ELR (cell line): ENCODE measurements at places on chromosomes 6 and 20.
A peak's percentile ranks its signal among the peaks of the same experiment; 100 is the strongest.

- no peak for DNase-seq
Observed at GRCh38 chr6:167305796-167306195, 14.7 kb downstream of the UNC93A start.

DNA sequence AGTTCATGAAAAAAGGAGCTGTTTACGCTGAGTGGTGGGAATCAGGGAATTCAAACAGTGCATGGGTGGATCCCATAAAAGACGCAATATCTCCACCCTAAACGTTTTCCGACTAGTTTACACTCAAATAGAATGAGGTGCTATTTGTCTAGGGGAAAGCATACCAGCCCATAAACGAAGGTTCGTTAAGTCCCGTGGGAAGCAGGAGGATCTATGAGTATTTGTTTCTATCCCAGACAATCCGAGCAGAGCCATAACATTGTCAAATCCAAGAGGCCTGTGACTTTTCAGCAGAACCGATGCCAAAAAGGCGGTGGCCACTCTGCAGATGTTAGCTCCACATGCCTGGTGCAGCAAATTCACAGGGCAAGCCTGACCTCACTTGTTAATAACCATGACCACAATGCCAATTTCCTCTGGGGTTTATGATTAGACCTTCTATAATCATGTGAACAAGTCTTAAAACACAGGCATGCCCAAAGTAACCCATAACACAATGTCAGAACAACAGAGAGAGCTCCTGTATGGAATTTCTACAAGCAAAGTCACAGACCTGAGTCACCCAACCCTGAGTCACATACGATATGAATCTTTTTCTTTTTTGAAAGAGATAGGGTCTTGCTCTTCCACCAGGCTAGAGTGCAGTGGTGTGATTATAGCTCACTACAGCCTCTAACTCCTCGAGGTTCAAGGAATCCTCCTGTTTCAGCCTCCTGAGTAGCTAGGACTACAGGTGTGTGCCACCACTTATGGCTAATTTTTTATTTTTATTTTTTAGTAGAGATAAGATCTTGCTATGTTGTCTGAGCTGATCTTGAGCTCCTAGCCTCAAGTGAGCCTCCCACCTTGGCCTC is 123.3 kb downstream of the KIF13A start:
- peak; percentile 98 for DNase-seq

DNA sequence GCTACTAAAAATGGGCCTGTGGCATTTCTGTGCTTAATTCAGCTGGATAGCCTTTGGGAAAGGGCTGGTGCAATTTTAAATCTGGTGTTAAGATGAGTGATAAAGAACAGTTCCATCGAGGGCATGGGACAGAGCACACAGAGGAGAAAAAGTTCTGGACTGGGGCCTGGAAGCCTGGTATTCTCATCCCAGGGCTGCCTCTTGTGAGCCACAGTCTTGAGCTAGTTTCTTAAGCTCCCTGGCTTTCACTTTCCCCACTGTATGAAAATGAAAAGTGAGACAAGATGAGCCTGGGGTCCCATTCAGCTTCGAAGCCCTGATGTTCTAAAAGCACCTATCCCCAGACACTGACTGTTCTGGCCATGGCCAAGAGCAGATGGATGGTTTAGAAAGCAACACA is 14.3 kb upstream of the LAMA4 start:
- DNase-seq, result no peak

- DNase-seq, result peak; percentile 70
Observed at GRCh38 chr6:83221889-83222479, 28.8 kb downstream of the RWDD2A start.

DNA sequence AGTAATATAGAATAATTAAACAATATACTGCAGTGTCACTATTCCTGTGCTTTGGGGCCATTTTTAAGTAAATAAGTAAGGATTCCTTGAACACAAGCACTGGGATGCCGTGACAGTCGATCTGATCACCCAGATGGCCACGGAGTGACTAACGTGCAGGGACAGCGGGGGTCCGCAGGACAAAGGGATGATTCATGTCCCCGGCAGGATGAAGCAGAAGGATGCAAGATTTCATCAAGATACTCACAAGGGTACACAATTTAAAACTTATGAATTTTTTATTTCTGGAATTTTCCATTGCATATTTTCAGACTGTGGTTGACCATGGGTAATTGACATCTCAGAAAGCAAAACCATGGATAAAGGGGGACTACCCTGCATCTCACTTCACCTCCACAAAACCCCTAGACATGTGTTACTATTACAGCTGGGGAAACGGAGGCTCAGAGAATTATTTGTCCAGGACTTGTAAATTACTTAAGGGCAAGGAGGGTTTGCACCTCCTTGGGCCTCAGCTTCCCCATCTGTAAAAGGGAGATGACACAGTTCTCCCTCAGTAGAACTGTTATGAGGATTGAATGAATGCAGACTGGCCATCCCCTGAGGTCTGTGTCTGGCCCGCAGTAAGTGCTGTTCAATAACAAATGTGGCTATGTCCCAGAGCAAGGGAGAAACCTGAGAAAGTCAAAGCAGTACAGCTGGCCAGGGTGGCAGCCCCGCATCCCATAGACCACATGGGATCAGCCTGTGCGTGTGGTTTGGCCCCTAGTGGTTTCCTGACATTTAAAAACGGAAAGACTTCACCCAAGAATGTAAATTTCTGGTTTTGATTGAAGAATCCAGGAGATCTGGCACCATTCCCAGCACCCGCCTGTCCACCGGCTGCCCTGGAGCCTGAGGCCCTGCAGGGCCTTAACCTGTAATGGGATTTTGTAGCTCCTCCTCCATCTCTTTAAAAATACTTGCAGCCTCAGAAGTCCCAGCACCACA is 235.5 kb downstream of the BMP7 start:
- DNase-seq, result peak; percentile 98

- DNase-seq, result no peak
Observed at GRCh38 chr6:133957227-133957626, 4.2 kb downstream of the TBPL1 start.

GRCh38 chr20:2604506-2604835 is 48.0 kb upstream of the NOP56 start:
- no peak for DNase-seq

GRCh38 chr6:50112981-50113857 is 63.5 kb upstream of the DEFB112 start:
- DNase-seq, result no peak

GRCh38 chr20:4722571-4722970 is 862 bp downstream of the PRND start:
- DNase-seq, result no peak

GRCh38 chr20:32970115-32970972 is 33.9 kb downstream of the SUN5 start:
- no peak for DNase-seq

DNA sequence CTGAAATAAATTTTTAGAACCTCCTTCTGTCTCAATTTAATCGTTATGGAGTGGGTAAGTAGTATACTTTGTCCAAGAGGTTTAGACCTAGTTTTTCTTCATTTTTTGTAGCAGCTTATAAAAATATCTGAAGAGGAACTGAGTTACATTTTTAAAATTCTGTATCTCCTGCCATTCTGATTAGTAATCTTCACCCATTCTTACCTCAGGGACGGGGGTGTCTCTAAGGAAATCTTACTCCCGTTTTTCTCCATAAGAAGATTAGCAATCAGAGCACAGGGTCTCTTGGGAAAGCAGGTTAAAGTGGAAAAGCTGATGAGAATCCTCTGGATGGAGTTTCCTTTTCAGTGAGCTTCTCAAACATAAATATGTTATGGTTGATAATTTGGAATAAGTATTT is 259.3 kb upstream of the FAM83B start:
- DNase-seq, result no peak

GRCh38 chr20:40865095-40865494 is 163.5 kb upstream of the TOP1 start:
- no peak for DNase-seq

DNA sequence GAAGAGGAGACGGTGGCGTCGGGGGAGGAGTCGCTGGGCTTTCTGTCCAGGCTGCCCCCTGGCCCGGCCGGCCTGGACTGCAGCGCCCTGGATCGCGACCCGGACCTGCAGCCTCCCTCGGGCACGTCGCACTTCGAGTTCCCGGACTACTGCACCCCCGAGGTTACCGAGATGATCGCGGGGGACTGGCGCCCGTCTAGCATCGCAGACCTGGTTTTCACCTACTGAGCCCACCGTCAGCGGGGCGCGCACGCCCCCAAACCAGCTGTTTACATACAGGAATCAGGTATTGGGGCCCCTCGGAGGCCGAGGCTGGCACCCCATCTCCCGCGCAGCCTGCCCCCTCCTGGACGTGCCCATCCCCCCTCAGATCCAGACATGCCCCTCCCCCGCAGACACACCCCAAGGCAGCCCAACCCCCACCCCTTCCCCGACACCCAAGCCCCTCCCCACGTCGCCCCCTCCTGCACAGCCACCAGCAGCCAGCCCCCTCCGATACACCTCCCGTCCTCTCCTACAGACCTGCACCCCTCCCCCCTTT is 1.4 kb downstream of the SOX12 start:
- DNase-seq, result peak; percentile 57

DNA sequence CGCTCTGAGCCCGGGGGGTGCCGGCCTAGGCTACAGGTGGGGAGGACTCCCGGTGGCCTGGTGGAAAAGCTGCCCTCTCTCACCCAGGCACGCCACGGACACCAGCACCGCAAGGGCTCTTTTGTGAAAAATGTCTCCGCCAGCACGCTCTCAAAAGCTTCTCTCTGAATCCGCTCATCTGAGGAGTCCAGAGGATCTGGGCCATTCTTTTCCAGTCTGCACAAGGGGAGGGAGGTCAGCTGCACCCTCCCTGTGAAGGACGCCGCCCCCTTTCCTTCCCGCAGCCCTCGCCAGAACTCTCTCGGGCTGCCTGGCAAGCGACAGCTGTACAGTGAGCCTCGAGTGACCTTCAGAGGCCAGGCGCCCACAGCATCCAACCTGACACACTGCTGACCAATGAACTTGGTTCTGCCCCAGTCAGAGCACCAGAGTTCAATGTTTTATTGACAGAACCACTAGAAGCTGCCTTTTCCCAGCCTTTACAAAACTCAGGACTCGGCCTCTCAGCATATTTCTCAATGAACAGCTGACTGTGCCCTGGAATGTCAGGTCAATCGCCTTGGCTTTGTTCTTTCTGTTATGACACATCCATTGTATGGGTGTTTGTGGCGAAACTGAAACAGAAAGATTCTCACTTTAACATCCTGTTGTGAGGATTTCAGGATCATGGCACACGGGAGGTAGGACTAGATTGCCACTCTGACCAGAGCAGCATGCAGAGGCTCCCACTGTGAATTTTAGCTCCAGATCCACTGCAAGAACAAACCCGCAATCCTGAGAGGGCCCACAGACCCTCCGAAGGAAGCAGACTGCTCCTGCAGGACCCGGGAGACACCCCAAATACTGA is 26.7 kb downstream of the SERPINB9 start:
- DNase-seq, result peak; percentile 95

DNA sequence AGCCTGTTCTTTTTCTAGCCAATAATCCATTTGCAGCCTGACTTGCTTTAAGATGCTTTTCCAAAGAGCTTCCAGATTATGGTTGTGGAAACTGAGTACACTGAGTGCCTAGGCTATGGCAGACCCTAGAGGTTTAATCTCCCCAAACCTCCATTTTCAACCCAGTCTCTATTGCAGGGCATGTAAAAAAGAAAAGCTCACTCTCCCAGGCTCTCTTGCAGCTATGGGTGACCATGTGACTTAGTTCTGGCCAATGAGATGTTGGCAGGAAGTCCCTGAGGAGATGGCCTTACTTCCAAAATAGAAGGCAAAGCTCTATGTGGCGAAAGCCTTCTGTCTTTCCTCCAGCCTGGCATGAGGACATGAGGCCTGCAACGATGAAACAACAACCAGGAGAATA is 3.8 kb downstream of the PDRG1 start:
- no peak for DNase-seq

DNA sequence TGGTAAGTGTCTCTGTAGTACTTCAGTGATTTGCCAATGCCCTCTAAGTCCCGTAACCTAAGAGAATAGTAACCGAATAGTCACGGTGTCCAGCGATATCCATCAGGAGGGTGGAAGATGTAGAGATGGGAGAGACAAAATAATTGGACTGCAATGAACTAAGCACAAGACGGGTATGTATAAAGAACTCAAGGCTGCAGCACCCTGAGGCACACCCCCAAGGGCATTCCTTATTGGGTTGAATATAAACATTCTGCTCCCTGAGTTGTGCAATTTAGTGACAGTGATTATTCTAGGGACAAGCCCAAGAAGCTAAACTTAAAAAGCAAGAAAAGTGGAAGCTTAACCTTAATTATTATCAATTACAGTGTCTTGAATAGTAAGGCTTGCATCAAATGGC is 14.6 kb downstream of the DST start:
- DNase-seq, result no peak

- DNase-seq, result no peak
Observed at GRCh38 chr6:74333406-74333805, 637.4 kb downstream of the CD109 start.

DNA sequence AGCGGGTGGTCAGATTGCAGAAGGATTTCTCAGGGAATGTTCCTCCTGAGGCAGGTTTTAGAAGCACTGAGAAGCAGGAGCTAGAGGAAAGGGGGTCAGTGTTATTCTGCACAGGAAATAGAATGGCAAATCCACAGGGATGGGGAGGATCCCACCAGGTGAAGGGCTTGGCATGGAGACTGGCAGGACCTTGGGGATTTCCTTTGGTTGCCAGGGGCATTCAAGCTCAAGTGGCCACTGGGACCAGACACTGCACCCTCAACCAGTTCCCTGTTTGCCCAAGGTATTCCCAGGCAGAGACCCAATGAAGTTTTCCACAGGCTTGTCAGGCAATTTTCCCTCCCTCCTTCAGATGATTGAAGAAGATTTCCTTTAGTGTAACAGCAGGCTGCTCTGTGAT is 123.2 kb upstream of the KCNK16 start:
- no peak for DNase-seq

DNA sequence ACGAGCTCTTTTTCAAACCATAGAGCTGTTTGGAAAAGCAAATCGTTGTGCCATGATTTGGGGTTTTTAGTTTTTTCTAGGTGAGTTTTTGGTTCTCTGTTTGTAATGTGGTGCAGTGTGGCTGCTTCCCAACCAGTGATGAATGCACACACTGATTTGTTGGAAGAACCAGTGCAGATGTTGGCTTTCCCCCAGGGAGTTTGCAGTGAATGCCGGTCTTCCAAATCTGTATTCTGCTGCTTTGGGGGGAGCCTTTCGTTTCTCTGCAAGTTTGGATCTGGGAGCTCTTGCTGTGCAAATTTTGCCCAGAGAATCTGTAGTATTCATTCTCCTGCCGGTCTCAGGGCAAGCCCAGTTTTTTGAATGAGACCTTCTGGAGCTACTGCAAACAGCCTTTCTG is 14.5 kb downstream of the HECA start:
- DNase-seq, result no peak

GRCh38 chr20:34872622-34873224 is at the start of gene GGT7:
GGT7 (minus strand) TSS chr20:34872856; CDS start chr20:34872815, 41 bp downstream.
- peak; percentile 89 for DNase-seq

DNA sequence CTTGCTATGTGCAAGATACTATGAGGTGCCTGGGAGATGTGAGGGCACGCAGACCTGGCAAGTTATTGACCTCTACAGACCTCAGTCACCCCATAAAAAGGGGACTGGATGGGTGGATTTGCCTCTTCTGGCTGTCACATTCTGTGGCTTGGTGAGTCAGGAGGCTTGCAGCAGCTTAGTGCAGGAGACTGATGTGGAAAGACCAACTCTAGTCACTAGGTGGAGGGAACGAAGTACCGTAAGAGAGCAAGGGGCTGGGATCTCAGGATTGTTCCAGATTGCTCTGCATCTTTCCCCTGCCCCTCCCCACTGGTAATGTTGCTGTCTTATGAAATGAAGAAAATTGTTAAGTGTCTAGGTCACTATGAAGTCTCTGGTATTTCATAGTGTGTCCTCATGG is 3.3 kb downstream of the MAPRE1 start:
- peak; percentile 91 for DNase-seq
